ENCODE measurements at places on chromosomes 3 and 15.

GRCh38 chr3:128170866-128171516 is 17.7 kb downstream of the EEFSEC start:
- DNase-seq = no peak

DNA sequence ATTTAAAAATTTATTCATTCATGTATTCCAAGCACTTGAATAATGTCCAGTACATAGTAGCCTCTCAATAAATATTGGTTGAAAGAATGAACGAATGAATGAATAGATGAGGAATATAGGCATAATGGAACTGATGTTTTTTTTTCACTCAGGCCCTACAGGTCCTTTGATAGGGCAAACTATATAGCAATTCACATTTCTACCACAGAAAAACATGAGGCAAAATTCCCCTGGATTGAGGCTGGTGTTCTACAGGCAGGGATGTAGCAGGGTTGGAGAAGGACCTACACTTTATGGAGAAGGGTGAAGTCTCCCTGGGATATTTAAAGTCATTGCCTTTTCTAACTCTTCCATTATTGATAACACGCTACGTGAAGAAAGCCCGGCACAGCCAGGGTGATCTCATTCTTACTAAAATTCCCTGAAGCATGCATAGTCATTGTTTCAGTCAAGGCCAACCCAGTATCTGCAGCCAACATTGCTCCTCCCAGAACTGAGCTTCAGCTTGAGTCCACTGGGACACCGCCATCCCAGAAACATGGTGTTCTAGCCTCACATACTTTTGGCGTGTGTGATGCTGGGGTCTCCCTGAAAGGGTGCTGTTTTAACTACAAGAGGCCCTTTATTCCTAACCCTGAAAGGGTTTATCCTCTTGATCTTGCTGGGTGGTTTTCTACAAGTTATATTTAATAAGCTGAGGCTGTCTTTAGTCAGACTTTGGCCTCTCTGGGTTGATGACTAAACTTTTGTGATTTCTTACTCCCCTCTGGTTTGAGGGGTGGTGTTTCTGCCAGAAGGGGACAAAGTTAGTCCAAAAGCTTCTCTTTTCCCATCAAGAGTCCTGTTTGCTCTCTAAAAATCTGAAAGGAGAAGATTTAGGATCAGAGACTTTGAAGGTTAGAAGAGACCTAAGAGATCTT is 25.9 kb upstream of the FBN1 start:
- no peak for DNase-seq

DNA sequence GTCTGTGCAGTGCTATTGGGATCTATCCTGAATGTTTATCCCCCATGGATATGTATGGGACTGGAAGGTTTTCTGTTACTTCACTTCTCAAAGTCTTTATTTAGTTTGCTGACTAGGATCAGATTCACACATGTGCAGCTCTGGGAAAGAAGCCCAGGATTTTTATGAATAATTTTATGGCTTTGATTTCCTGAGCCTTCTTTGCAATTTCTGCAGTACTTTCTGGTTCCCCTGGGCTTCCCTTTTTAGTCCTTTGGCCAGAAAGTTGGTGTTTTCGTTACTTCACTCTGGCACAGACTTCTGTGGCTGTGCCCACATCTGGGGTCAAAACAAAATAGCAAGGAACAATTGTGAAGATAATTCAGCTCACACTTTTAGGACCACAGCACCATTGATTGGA is 721.0 kb downstream of the OTOL1 start:
- DNase-seq = no peak

DNA sequence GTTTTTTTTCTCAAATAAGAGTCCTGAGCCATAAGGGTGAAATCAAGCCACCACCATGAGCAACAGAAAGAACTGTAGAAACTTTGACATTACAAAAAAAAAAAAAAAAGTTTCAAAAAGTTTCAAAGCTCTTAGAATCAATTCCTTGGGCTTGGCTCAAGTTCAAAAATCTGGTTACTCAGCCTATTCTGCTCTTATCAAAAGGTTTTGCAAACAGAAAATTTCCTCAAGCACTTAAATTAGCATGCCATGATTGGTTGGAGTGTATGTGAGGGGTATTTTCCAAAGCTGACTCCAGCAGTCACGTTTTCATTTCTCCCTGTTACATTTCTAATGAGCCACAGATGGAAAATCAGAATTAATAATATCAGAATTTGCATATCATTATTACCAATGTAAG is 12.1 kb upstream of the PEX5L start:
- no peak for DNase-seq

GRCh38 chr3:21390856-21391255 is 360.2 kb downstream of the ZNF385D start:
- DNase-seq = no peak

- DNase-seq = no peak
Measured at GRCh38 chr3:188191460-188191859, 37.5 kb downstream of the LPP start.

GRCh38 chr3:31668242-31668641 is 135.5 kb downstream of the STT3B start:
- no peak for DNase-seq

- no peak for DNase-seq
Measured at GRCh38 chr15:82851306-82851850, 42.0 kb downstream of the WHAMM start.

DNA sequence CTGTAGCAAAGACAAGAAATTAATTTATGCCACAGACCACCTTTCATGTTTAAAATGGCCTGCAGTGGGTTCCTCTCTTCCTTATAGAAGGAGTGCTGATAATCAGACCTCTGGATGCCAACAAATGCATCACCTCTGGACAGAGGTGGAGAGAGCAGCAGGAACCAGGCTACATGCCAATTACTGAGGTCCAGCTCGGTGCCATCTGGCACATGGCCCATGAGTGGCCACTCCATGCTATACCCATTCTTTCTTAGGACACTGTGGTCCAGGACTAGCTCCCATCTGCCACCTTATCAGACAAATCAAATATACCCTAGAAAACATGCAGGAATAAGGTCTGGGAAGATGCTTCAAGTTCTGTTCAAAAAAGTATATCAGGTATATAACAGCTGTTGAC is 60.7 kb downstream of the TBC1D2B start:
- DNase-seq = no peak

DNA sequence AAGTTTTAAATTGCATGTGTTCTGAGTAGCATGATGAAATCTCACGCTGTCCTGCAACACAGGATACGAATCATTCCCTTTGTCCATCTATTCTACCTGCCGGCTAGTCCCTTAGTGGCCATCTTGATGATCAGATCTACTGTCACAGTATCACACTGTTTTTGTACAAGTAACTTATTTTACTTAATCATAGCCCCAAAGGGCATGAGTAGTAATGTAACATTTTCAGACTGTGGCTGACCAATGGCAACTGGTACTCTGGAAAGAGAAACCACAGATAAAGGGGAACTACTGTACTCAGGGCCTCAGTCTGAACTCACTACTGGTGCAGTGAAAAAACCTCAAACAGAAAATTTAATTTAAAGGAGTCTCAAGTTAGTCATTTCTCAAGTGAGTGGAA is 127.3 kb upstream of the MRPL3 start:
- no peak for DNase-seq

- no peak for DNase-seq
Measured at GRCh38 chr15:59191855-59192237, 14.8 kb upstream of the LDHAL6B start.

DNA sequence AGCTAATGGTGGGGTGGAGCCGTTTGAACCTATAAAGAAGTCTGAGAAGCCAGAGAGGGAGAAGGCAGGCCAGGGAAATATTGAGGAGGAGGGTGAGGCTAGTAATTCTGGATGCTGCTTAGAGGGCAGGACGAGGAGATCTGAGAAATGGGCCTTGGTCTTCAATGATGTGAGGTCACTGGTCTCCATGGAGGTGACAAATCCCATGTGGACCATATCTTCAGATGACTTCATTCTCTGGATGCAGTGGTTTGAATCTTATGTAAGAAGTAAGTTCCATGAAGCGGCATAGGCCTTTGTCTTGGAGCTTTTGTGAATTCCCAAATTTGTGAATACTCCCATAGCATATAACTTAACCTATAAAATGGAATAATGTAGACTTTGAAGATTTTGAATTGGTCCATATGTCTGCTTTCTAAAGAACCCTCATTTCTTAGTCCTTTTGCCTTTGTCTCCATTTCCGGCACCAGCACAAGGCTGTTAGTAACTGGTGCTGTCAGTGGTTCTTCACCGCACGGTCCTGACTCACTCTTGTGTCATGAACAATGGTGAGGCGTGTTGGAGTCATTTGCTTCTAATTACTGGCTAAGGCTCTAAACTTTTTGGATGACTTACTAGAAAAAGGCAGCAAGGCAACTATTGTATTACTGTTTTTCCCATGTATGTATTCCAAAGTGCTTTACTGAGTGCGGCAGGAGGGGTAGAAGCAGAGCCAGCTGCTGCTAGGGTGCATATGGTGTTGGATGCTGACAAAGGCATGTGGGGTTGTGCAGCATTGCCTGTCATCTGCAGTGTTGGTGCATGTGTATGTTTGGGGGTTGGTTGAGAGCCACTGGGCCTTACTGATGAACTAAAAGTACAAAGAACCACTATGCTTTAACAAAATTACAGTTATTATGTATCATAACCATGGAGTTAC is 279.3 kb upstream of the C2CD4B start:
- DNase-seq = no peak

DNA sequence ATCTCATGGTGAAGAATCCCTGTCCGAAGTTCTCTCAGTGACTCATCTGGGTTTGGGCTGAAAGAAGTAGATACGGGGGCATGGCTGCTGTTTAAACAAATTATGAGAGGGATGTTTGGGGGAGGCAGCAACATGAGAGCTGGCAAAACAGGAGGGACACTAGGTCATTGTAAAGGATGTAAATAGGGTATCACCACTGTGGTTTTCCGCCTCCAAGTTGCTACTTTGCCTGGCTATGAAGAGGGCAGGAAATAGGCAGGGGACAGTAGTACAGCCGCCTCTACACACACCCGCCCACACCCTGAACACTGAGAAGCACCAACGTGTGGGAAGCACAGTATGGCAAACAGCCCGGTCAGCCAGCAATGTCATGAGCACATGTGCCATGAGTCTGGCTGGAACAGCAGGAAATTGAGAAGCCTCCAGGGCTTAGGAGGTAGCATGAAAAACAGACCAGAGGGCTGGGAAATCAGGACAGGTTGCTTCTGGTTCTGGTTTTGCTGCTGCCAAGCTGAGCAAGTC is 17.1 kb downstream of the HEXA start:
- no peak for DNase-seq

- DNase-seq = no peak
Measured at GRCh38 chr3:38376098-38376816, 29.7 kb downstream of the XYLB start.

DNA sequence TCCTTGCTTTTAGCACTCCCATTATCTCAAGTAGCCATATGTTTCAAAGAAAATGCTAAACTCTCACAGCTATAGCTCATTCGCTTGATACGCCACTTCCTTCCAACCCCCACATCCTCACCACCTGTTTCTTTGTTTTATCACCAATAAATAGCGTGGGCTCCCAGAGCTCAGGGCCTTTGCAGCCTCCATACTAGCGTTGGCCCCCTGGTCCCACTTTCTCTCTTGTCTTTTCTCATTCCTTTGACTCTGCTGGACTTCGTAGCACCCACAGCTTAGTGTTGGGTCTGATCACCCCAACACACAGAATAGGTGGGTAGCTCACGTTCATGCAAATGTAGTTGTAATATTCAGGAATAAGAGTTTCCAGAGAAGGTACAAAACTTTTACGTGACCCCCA is 4.1 kb upstream of the GPD1L start:
- no peak for DNase-seq

- no peak for DNase-seq
Measured at GRCh38 chr3:133901083-133901482, 5.4 kb upstream of the RAB6B start.

- DNase-seq = no peak
Measured at GRCh38 chr15:84082739-84083138, 152.8 kb upstream of the GOLGA6L4 start.

DNA sequence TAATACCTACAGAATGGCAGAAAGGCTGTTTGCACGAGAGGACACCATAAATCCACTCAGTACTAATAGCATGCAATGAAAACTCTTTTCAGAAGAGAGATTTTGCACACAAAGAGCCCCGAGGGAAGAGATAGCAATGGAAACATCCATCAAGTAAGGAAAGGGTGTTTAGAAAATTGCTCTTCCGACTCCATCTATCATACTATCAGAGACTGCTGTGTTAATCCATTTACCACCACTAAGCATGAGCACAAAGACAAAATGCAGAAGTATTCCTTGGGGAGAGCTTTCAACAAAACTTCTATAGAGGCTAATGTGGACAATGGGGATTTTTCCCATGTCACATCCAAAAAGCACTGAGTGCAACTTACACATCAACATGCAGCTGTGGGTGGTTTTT is 72.1 kb upstream of the PLAAT1 start:
- no peak for DNase-seq

- DNase-seq = no peak
Measured at GRCh38 chr3:71956069-71956340, 171.1 kb upstream of the PROK2 start.

- no peak for DNase-seq
Measured at GRCh38 chr15:29670998-29671981, 151.0 kb downstream of the TJP1 start.

- no peak for DNase-seq
Measured at GRCh38 chr3:15181511-15181910, 24.5 kb upstream of the CAPN7 start.

DNA sequence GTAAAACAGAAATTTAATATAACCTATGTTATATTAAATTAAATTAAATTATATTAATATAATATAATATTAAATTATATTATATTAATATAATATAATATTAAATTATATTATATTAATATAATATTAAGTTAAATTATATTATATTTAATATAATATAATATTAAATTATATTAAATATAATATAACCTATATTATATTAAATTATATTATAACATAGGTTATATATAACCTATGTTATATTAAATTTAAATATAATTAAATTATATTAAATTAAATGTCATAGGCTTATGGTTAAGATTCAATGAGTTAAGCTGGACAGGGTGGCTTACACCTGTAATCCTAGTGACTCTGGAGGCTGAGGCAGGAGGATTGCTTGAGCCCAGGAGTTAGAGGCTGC is 40.6 kb upstream of the CNOT10 start:
- no peak for DNase-seq

GRCh38 chr15:70768257-70768883 is 5.0 kb upstream of the UACA start:
- DNase-seq = no peak

DNA sequence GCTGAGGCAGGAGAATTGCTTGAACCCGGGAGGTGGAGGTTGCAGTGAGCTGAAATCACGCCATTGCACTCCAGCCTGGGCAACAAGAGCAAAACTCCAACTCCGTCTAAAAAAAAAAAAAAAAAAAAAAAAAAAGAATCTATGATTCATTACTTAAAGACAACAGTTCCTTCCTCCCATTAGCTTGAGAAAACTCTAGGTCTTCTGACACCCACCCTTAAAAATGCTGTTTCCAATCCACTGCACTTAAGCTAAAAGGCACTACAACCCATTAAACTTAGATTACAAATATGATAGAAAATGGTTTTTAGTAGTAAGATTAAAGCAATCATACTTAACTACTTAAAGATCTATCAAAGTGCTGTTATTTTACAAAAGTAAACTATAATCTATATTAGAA is 40.0 kb upstream of the BHLHE40 start:
- no peak for DNase-seq

Measured in CD4-positive, alpha-beta memory T cell (primary cell).